ENCODE measurements at places on chromosomes 6 and 20.

GRCh38 chr6:138814179-138814834, 18.4 kb downstream of the ECT2L start:
- DNase-seq: no peak

DNA sequence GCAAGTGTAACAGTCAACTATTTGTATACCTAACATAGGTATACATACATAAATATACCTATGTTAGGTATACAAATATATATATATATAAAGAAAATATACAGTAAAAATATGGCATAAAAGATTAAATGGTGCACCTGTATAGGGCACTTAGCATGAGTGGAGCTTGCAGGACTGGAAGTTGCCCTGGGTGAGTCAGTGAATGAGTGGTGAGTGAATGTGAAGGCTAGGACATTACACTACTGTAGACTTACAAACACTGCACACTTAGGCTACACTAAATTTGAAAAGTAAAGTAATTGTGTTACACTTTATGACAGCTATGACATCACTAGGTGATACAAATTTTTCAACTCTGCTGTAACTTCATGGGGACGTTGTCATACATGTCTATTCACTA, 65.6 kb downstream of the CDC5L start:
- no peak for DNase-seq

- DNase-seq: no peak
Measured at GRCh38 chr20:41249411-41250281, 67.9 kb downstream of the ZHX3 start.

- no peak for DNase-seq
Measured at GRCh38 chr6:159700970-159701369, 7.9 kb upstream of the SOD2 start.

DNA sequence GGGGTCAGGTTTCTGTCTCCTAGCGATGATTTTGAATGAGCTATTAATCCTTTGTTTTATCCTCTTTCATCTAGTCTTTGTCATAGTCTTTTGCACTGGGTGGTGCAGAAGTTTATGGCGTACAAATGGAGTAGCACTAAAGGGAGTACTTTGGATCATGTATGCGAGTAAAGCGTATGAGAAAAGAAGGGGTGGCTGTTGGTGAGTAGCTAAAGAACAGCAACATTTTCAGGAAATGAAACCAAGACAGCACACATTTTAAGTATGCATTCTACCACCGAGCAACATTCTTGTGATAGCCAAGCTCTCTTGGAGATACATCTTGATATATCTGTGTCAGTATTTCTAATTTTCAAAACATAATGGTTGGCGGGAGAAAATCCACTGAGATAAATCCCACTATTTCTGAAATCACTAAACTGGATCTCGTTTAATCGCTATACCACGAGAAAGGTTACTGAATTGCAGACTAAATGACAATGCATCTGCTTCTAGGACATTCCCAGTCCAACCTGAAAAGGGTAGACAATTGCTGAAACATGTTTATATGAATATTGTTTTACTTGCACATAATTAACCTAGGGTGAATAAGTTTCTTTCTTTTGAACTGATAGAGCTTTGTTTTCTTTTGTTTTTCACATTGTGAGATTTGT, 196.1 kb downstream of the TRIM27 start:
- DNase-seq: no peak

DNA sequence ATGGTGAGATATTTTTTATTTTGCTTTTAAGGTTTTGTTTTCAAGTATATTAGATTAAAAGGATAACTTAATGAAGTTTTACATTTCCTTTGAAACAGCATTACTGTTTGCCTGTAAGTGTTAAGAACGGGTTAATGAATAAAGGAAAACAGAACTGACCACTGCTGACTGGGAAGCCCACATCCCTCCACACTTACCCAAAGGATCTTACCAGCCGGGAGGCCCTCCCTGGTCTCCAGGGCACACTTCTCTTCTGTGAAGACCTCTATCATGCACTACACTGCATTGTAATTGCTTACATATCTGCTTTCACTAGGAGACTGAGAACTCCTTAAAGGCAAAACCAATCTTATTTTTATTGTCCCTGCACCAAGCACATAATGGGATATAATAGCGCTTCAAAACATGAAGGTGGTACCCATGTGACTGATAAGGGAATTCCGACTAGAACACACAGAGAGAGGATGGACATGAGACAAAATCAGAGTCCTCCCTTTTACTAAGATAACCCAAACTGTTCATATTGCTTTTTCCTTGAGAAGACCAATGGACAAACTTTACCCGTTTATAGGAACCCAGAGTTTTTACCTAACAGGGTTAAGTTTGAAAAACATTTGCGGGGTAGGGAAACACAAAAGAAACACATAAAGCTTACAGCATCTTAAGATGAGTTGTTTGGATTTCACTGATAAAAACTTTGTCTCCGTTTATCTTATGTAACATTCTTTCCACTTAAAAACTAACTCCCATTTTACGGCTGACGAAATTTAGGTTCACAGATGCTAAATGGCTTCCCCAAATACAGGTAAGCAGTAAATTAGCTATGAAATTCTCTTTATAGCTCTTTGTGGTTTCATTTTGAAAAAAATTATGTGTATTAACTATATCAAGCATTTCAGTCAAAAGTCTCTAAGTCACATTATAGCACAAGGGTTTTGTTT, 8.7 kb downstream of the EZR start:
- no peak for DNase-seq

DNA sequence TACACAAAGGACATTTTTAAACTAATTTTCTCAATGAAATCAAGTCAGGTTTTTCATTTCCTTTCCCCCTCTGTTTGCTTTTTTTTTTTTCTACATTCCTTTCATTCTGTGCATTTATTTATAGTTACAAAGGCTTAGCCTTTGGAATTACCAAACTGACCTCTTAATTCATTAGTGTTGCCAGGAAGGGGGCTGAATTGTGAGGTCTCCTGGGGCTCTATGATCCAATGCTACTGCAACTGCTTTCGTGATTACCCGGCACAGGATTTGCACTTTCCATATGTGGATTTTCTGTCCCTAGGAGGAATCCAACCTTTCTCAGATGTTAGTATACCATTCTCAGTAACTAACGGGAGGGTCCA, 35.3 kb downstream of the NEDD9 start:
- DNase-seq: no peak

DNA sequence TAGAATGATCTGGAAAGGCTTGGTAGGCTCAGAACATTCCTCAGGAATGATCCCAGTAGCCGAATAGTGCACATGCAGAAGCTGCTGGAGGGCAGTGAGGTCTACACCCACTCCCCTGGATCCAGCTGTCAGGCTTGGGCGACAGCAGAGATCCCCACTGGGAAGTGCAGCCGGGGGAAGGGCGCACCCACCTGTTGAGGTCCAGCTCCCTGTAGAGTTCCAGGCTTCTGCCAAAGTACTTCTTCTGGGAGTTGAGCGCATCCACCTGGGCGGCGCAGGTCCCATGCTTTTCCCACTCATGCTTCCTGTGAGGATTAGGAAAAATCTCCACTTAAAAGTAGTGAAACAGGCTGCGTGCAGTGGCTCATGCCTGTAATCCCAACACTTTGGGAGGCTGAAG, 17.6 kb downstream of the RNASET2 start:
- no peak for DNase-seq

DNA sequence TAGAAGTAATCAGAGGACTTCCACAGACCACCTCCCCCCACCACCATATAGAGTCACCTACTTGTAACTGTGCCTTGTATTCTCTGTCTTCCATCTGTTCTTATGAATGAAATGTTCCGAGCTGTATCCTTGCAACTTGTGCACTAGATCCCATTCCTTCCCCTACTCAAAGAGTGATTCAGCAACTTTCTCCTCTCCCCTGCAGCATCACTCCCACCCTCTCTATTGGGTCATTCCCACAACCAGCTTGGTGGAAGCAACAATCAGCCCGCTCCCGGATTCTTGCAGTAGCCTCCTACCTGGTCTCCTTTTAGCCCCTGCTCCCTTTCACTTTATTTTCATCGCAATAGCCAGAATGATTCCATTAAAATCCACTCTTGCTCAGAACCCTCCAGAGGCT, 34.9 kb upstream of the REV3L start:
- no peak for DNase-seq

GRCh38 chr6:89542081-89542857, 96.3 kb downstream of the LYRM2 start:
- DNase-seq: no peak

- no peak for DNase-seq
Measured at GRCh38 chr6:157139054-157139708, 184.1 kb downstream of the TMEM242 start.

DNA sequence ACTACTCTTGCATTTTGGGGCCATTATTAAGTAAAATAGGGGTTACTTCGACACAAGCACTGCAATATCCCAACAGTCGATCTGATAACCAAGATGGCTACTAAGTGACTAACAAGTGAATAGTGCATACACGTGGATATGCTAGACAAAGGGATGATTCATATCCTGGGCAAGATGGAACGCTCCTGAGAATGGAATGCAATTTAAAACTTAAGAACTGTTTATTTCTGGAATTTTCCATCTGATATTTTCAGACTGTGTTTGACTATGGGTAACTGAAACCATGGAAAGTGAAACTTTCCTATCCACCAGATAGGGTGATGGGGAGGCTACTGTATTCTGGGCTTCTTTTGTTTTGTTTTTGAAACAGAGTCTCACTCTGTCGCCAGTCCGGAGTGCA, 66.5 kb downstream of the ILRUN start:
- no peak for DNase-seq

- no peak for DNase-seq
Measured at GRCh38 chr6:144767051-144767450, 481.9 kb downstream of the UTRN start.

DNA sequence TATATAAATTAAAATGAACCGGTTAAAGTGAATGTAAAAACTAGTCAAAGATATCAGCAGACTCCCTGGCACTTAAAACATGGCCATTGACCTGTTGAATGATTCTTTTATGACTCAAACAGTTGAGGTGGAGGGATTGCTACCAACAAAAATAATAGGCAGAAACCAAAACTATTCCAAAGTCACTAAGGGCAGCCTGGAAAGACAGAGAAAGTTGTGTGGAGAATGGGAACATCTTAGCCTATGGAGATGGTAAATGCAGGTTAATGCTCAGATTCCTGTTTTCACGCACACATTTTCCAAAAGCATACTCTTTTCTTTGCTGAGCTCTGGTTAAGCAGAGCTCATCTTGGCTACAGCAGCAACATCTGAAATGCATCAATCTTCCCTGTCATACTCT, 553.5 kb downstream of the HACE1 start:
- no peak for DNase-seq

DNA sequence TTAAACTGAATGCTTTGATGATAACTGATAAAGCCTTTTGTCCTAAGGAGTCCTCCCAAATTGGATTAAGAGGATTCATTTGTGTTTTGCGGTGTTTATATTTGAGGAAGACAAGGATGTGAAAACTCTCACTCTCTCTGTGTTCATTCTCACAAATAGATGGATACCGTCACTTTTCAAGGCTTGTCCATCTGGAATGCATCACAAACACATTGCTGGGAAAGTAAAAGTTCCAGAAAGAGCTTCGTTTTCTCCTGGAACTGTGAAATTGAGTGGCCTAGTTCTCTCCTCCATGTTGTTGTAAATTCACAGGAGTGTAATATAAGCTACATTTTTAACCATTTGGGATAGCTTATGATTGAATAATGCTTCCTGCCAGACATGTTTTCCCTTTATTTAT, 581.6 kb upstream of the FLRT3 start:
- DNase-seq: no peak

- DNase-seq: no peak
Measured at GRCh38 chr6:84815896-84816735, 51.7 kb upstream of the TBX18 start.

GRCh38 chr20:57395111-57395966, 4.1 kb downstream of the RBM38 start:
- no peak for DNase-seq

GRCh38 chr6:134630508-134631121, 312.7 kb upstream of the SGK1 start:
- no peak for DNase-seq

GRCh38 chr20:19992996-19993908, 23.9 kb upstream of the NAA20 start:
- no peak for DNase-seq

DNA sequence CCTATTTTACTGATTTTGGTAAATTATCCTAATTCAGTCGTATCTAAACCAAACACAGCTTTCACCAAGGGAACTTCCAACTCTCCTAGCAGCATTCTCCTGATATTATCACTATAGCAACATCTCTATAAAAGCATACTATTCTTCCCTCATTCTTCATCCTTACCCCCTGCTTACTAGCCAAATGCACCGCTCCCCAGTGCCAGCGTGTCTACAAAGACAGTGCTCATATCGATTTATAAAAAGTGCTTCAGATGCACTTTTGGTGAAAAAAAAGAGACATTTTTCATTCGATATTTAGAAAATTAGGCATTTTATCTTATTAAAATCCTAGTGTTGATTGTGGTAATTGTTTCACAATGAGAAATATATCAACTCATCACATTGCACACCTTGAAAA, 74.0 kb downstream of the SYNE1 start:
- DNase-seq: no peak

- no peak for DNase-seq
Measured at GRCh38 chr20:33635341-33635740, 26.8 kb upstream of the C20orf144 start.

GRCh38 chr6:163573503-163574179, 159.1 kb downstream of the QKI start:
- DNase-seq: no peak

DNA sequence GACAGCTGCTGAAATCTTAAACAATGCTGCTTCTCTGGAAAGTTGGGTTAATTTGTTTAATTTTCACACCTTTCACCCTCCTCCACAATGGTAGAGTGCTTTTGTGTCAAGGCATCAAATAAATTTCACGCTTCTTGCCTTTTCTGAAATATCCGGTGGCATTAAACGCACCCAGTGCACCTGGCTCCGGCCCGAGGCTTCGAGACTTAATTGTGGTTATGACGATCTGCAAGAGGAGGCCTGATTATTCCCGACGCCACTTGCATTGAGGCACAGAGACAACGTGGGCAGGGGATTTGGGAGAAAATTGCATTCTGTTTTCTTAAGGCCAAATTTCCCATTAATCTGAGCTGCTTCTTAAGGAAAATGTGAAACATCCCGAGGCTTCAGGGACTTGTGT, 152.2 kb downstream of the CDH4 start:
- no peak for DNase-seq

- DNase-seq: no peak
Measured at GRCh38 chr20:38779247-38780097, 26.0 kb upstream of the PPP1R16B start.

GRCh38 chr6:44626616-44627015, 239.1 kb downstream of the CDC5L start:
- no peak for DNase-seq

DNA sequence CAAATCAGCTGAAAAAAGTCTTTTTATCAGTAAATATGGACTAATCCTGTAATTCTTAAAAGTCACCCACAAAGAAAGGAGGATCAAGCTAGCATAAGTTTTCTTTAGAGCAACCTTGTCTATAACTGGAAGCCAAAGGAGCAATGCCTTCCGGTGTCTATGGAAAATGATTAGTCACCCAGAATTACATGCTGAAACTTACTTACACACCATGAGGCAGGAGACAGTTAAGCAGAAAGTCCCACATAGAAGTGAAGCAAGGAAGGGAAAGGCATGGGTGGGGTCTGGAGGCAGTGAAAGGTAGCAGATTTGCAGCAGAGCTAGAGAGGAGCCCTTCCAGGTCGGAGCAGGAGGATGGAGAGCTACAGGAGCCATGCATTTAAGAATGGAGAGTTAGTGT, 153.7 kb upstream of the RIPOR2 start:
- DNase-seq: no peak
